ENCODE measurements at places on chromosomes 5 and 9.
A peak's percentile ranks its signal among the peaks of the same experiment; 100 is the strongest.

DNA sequence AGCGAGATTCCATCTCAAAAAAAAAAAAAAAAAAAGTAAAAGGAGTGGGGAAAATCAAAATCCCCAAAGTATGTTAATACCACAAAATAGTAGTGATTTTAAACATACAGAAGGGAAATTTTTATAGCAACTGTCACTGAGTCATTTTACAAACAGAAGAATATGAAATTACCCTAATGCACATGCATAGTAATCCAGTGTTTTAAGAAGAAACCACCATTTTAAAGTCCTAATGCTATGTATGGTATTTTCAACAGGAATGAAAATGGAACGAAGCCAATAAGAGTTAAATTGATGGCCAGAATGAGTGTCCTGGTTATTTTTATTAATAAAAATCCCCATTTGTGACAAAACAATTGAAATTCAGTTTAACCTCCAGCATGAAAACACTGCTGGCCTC is 26.7 kb upstream of the NXNL2 start:
- DNase-seq: no peak

DNA sequence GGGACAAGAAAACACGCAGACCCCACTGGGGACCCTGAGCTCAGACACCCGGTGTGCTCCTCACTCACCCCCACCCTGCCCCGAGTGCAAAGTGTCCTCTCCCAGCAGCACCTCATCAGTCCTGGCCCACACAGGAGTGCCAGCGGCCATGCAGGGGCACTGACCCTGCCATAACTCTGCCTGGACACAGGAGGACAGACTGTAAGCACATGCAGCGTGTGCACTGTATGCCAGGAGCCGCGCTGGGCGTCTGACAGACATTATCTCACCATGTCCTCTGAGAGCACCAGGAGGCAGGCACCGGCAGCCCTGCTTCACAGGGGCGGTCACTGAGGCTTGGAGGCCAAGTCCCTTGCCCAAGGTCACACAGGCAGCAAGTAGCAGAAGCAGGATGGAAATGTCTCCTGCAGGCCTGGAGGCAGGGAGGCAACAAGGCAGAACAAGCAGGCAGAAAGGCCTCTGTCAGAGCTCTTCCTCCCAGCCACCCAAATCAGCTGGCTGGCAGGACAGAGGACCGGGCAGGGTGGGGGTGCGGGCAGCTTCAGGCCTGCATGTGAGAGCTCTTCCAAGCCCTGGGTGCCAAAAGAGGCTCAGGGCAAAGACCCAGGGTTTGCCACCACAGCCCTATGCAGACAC is 8.4 kb downstream of the EEIG1 start:
- no peak for DNase-seq

GRCh38 chr5:1030801-1031271 is 22.2 kb downstream of the NKD2 start:
- no peak for DNase-seq

- DNase-seq: peak; percentile 55
Measured at GRCh38 chr9:135087489-135087792, at the start of gene OLFM1. Gene OLFM1 (plus strand): TSS chr9:135087668. CDS start chr9:135087990, 322 bp downstream.
